Vagina (tissue), 2 donors: ENCODE measurements at places on chromosomes 16 and 17.

DNA sequence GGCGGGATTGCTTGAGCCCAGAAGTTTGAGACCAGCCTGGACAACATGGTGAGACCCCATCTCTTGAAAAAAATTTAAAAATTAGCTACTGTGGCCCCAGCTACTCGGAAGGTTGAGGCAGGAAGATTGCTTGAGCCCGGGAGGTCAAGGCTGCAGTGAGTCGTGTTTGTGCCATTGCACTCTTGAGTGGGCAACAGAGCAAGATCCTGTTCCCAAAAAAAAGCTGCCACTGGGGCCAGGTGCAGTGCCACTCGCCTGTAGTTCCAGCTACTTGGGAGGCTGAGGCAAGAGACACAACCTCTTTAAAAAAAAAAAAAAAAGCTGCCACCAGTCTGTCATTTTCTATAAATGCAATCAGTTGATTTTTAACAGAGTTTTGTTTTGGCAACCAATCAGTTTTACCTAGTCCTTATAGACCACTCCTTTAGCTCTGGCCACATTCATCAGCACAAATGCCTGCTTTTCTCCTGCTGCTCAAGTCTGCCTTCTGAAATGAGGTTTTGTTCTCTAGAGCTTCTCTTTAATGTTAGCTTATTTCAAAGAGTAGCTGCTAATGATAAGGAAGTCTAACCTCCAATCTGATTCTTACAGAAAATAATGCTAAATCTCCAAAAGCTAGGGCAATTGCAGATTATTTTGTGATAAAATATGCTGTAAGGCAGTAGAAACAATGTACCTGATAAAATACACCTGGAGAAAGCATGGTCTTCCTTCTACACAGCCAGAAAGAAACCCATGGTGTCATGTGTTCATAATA lies 64.8 kb downstream of the TUBD1 start:
- no peak for DNase-seq

- DNase-seq, result no peak
Measured at GRCh38 chr16:1182316-1182671, 29.4 kb downstream of the CACNA1H start.

DNA sequence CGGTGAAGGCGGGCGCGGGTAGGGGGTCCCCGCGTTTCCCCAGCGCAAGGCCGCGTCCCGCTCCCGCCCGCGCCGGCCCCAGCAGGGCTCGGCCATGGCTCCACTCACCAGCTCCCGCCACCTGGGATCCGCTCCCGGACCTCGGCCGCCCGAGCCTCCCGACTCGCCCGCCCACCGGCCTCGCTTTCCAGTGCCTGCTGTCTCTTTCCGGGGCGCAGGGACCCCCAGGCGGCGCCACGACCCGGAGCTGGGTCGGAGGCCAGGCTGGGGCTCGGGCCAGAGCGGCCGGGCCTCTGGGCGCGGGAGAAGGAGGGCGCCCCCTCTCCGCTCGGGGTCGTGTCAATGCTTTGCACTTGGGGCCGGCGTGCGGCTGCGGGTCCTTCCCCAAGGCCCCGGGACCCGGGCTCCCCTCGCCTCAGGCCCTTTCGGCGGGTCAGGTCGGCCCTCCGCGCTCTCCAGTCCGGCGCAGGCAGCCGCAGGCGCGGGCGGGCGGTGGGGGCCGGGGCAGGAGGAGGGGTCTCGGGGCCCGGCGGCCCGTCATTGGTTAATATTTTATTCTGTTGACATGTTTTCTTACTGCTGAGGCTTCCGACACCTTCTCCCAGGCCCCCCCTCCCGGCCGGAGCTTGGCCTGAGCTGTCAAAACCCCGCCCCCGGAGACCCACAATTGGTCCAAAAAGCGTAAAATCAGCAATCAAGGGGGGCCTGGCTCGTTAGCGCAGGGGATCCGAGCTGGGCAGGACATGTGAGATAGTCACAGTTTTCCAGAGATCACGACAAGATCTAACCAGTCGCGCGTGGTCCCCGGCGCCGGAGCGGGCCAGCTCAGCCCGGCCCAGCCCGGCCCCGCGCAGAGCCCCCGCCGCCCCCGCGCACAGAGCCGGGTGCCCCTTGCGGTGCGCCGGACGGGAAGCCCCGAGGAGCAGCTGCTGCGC lies at the start of gene TBX2:
Gene TBX2 (plus strand): TSS at position 713 of the 935 bp plus-strand sequence. CDS start 334 bp downstream, outside the sequence.
- DNase-seq, result no peak

DNA sequence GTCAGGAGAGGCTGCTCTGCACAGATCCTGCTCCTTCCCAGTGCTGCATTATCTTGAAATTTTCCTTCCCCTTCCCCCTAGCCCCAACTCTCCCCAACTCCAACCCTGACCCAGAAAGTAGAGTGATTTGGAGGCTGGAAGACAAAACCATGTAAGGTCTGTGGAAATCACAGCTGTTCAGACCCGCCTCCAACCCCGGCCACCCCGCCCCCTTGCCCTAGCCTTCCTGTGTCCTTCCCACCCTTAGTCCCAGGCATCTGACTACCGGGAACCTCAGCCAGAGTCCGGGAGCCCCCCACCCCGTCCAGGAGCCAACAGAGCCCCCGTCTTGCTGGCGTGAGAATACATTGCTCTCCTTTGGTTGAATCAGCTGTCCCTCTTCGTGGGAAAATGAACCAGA lies at the start of gene AOC3:
Gene AOC3 (plus strand): TSS at position 246 of the 400 bp plus-strand sequence. CDS start 145 bp downstream, at position 391.
- DNase-seq, result no peak

GRCh38 chr17:42177684-42178083 lies 3.3 kb downstream of the KCNH4 start:
- no peak for DNase-seq

DNA sequence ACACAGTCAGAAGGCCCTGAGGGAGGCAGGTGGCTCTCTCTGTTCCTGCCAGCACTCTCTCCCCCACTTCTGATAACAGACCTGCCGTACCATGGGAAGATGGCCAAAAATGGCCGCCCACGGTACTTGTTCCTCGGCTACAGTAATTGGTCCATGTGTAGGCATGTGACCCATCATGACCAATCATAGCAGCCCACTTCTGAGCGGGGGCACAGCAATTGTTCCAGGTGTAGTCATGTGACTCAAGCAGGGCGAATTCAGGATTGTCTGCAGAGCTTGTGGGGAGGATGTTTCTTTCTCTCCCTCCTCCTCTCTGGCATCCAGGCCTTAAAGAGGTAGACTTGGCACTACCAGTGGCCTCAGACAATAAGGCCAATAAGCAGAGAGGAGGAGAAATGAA lies 250.4 kb downstream of the MRTFB start:
- no peak for DNase-seq

DNA sequence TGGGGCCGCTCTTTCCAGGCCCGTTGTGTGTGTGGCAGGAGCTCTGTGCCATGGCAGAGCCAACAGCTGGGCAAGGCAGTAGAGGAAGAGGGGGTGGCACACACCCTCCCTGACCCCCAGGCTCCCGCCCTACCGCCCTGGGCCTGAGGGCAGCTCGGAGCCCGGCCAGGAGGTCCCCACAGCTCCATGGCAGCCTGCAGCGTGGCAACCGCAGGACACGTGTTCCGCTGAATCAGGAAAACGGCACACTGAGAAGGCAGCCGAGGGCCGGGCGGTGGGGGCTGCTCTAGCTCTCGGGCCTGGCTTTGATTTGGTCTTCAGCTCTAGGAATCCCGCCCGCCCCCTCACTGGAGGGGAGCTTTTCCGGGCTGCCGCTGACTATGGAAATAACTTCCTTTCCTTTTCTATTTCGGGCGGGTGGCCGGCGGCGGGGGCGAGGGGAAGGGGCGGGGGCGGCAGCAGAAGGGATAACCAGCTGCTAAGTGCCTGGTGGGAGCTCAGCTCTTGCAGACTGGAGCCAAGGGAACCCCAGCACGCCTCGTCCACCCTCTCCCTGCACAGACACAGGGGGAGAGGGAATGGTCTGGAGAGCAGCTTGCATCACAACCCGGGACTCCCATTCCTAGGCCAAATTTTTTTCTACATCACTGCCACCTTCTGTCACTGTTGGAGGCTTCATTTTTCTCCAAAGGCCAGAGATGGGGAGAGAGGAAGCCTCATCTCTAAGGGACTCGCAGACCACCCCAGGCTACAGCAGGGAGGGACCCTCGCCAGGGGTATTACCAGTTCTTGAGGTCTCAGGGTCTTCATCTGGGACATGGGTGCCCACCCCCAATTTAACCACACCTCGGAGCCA lies 24.8 kb upstream of the MRPS23 start:
- no peak for DNase-seq

DNA sequence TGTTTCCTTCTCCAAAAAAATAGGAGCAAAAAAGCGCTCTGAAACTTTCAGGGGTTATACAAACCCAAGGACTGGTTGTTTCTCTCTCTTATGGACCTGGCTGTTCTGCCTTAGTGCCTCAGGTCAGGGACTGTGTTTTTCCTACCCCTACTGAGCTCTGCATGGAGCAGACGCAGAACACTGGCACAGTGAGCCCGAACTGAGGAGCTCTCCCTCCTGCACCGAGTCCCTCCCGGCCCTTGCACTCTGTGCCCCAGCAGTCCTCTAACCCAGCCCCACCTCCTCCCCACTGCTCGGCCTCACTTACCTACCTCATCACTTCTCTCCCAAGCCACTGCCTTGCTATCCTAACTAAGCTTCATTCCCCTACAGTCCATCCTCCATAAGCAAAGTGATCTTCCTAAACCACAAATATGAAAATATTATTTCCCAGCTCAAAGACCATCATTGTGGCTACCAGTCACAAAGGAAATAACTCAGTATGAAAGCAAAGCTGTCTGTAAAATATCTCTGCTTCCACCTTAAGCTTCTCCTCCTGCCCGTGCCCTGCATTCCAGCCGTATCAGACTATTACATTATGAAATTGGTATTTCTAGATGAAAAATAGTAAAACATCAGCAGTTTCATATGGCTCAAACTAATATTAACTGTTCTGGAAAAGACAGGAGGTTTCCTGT lies 13.6 kb downstream of the MEIOB start:
- no peak for DNase-seq

GRCh38 chr16:89412811-89413210 lies 77.5 kb downstream of the ANKRD11 start:
- DNase-seq, result no peak

DNA sequence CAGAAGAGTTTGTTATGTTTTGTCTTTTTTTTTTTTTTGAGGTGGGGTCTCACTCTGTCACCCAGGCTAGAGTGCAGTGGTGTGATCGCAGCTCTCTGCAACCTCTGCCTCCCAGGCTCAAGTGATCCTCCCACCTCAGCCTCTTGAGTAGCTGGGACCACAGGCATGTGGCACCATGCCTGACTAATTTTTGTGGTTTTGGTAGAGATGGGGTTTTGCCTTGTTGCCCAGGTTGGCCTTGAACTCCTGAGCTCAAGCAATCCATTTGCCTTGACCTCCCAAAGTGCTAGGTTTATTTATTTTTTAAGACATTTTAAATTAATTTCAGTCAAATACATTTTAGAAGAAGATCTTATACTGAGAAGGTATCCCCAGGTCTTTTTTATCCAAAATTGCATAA lies 366.7 kb downstream of the KCNJ2 start:
- DNase-seq, result no peak

DNA sequence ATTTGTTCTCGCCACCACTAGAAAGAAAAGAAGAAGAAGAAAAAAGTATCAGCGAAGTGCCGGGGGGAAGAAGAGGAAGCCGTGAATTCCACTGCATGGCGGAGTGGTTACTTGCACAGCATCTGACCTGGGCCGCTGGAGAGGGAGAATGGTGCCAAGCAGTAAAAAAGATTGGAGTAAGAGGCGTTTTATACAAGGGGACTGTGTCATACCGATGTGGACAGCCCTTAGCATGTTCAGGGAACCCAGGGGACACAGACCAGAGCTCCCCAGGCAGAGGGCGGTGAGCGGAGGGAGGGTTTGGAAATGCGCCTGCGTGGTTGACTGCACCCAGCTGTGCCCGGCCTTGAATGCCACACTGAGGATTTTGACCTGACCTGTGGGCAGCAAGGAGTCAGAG lies 52.8 kb downstream of the PLXDC1 start:
- no peak for DNase-seq

DNA sequence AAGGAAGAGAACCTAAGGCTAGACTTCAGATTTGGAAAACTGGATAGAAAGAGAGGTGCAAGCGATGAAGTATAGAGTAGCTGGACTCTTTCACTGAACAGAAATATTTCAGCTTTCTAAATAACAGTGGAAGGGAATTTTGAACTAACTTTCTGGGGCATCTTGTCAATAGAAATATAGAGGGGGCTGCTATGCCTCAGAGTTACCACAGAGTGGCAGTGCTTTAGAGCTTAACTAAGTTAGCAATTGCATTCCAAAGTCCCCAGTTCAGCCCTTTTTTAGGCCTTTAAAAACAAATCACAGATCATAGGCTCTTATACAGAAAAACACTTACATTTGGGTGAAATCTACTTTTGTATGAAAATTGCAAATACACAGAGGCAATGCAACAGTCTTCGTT lies 154.2 kb upstream of the CDH8 start:
- DNase-seq, result no peak

DNA sequence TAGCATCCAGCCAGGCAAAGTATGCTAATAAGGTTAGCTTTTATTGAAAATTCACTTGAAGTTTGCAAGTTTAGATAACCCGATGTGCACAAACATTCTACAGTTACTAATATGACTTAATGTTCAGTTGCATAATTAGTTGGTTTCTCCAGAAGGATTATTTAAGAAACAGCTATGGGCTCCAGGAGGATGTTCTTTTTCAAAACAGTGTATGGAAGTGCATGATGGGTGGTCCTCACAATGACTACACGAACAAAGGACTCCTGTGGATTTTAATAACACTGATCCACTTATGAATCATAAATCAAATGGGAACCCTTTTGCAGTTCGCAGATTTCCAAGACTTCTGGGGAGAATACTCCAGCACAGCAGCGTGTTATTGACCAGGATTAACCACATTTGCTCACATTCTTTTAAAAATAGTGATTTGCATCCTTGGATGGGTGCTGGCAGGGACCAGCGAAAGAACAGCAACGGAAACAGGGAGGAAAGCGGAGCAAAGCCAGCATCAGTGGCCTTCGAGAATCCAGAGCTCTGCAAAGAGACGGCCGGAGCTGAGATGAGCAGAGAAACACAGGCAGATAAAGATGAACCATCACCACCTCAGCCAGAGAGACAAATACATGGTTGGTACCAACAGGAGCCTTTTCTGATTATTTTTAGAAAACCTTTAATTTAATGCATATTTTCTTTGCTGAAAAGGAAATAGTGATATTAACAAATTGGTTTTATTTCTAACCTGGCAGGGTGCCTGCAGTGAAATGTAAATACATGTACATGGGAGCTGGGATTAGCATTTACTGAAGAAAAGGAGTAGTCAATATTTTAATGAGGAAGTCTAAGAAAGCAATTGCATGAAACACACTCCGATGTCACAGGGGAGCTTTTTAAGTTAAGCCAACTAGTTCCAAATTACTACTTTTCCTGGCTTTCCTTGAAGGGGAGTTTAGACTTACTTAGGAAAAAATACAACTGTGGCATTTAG lies 623.2 kb upstream of the ZFHX3 start:
- DNase-seq, result no peak

GRCh38 chr17:16911141-16911937 lies 60.6 kb downstream of the TNFRSF13B start:
- DNase-seq, result peak; percentile 78

GRCh38 chr17:41530062-41531048 lies 2.2 kb upstream of the KRT19 start:
- no peak for DNase-seq

GRCh38 chr16:31436221-31437045 lies 6.2 kb downstream of the ZNF843 start:
- no peak for DNase-seq

GRCh38 chr17:50048146-50048720 lies 7.7 kb upstream of the ITGA3 start:
- DNase-seq, result no peak
